ENCODE measurements at places on chromosomes 11 and 22.

DNA sequence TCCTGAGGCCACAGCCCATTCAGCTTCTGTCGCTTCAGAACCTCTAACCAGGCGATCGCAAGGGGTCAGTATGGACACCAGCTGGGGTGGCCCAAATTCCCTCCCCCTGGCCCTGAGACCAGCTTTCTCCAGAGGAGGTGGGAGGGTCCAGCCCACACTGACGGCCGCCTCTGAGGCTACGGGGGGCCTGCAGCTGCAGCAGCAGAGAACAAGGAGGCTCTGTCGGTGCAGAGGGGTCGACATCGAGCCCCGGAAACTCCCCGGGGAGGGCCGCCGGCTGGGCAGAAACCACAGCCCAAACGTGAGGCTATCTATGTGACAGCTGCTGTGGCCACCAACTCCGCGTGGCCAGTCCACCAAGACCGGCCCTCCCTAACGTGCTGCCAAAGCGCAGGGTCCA, 40.8 kb downstream of the ELFN2 start:
- DNase-seq: no peak

GRCh38 chr22:48566741-48567140, 1260.9 kb downstream of the BRD1 start:
- DNase-seq: no peak

DNA sequence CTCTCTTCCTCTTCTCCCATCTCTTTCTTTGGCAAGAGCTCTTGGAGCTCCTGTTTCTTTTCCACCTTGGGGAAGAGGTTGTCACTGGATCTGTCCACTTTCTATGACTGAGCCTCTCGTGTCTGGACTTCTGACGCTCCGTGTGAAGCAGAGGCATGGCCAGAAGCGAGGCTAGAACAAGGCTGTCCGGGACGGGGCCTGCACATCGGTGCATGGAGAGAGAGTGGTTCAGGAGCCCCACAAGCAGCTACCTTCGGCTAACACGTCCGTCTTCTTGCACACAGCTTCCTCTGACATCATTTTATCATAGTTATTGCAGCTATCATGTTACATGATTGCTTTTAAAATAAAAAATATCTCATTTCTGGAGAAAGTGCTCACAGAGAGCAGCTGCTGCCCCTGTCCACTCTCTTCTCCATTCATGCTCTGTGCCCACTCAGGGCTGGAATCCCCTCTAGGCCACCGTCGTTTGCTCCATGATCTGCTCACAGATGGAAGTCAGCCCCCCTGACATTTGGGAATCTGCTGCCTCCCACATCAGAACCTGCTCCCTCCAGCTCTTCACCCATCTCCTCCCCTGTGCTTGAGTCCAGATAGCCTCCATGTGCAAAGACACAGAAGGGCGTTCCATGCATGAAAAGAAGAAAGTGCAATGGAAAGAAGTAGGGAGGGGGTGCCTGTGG, 308.4 kb downstream of the NTM start:
- no peak for DNase-seq

- no peak for DNase-seq
Measured at GRCh38 chr11:72574548-72575460, 99.4 kb downstream of the PDE2A start.

DNA sequence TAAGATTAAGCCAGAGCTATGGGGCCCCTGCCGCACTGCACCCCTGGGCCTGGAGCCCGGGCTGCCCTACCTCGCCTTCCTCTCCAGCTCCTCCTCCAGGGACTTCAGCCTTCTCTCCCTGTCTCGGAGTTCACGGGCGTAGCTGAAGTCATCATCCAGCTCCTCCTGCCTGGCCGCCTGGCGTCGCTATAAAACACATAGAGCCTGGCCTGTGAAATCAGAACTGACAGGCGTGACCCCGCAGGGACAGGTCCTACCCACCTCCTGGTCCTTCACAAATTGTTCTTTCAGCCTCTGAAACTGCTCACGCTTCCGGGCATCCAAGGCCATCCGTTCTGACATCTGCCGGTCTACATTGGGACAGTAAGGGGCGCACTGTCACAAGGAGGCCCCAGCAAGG, 20.8 kb downstream of the TUBGCP6 start:
- no peak for DNase-seq

DNA sequence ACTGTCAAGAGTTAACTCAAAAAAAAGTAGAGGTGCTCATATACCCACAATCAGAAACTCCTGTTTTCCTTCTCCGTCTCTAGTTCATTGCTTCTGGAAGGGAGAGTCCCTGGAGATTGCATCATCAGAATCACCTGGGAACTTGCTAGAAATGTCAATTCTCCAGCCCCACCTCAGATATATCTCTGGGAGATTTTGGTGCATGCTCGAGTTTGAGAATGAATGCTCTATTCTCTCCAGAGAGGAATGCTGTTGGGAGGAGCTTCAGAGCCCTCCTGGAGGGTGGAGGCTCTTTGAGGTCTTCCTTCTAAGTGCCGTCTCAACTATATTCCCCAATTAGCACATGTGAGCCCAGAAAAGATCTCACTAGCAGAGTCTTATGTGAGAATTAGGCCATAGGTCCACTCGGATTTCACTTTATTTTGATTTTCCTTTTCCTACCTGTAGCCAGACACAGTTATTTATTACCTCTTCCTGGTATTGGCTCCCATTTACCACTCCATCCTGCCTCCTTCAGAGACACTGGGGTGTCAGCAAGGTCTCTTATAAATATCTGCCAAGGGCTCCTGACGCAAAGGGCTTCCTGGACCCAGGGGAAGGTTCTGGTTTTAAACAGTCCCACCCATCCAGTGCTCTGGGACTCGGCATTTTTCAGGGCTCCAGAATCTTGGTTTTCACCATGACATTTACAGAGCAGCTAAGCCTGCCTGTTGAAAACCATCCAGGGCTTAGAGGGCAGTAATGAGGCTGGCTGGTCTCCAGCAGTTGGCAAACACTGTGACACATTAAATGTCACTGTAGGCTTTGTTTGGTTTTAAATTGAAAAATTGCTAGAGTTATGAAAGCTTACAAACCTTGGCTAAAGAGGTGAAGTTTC, 136.2 kb downstream of the CD44 start:
- no peak for DNase-seq

GRCh38 chr22:19966908-19967750, 25.5 kb upstream of the TXNRD2 start:
- DNase-seq: no peak

GRCh38 chr11:72224564-72225410, at the start of gene INPPL1:
INPPL1 (plus strand) TSS chr11:72224767; CDS start chr11:72224985, 218 bp downstream.
- no peak for DNase-seq

- DNase-seq: no peak
Measured at GRCh38 chr22:31952472-31952871, 8.1 kb downstream of the YWHAH start.

GRCh38 chr11:70454197-70454767, 56.0 kb downstream of the CTTN start:
- no peak for DNase-seq

DNA sequence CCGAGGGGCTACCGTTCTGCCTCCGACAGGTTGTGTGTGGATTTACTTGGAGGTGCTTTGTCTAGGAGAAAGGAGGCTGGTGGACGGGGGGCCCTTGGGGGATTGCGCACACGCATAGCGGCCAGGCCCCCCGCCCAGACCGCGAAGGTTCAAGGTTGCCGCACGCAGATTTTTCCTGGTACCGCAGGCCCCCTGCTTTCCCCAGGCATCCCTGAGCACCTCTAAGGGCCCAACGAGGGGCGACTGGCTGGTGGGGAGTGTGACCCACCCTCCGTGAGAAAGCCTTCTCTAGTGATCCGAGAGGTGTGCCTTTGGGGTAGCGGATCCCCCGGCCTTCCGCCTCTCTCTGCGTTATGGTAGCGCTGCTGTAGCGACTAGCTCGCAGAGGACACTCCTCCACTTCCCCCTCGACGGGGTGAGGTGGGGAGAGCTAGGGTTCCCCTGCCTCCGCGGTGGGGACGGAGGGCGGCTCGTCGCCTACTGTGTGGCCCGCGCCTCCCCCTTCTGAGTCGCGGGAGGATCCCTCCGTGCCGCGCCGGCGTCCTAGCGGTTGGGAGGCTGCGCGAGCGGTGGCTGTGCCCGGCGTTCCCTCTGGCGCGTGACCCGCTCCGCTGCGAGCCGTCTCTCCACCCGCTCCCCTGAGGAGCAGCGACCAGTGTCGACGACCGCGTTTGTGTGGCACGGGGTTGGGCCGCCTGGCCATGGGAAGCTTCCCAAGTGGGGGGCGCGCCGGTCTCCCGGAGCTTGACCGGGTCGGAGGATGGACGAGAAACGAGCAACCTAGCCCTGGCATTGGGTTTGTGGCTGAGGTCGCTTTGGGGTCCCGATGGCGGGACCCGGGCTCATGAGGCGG, 3900.0 kb upstream of the OR11H1 start:
- DNase-seq: no peak

- no peak for DNase-seq
Measured at GRCh38 chr11:6328321-6328720, 8.0 kb upstream of the CAVIN3 start.

Data from stimulated activated CD8-positive, alpha-beta memory T cell treated with anti-CD3 and anti-CD28 coated beads, Interleukin-4, amount 100 ng/mL, for 1 hour (primary cell).